ENCODE measurements at places on chromosomes 4 and X. TPM values are rescaled to one million over a fixed set of nuclear protein-coding genes. Genes with fewer than 3 reads are reported as not detected.

Gene MAGEA2B
- 21.8 TPM for total RNA-seq

GRCh38 chr4:146458594-146458993 lies 63.1 kb downstream of the SLC10A7 start:
- no peaks in the 10 kb centered on the region for H3K4me1 ChIP-seq
- H3K27me3 ChIP-seq: no peaks in the 10 kb centered on the region
- H3K4me3 ChIP-seq: no peak overlapping the region
- DNase-seq: no peak

Gene FGFRL1
- 91.1 TPM for total RNA-seq

DNA sequence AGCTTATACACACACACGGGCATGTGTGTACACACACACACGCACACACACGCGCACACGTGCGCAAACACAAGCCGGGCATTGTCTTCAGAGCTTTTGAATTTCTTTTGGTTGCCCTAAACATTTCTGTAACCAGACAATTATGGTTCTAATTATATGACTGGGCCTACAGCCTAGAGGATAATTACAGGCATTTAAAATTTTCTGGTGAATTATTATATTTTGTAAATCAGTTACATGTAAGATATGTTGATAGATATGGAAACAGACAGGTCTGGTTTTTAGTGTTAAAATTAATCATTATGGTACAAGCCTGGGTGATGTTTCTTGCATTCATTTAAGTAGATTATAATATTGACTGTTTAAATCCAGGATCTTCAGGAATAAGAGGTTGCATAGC lies 1120.5 kb downstream of the ADGRL3 start:
- H3K27ac ChIP-seq: no peak overlapping the region
- H3K4me1 ChIP-seq: no peaks in the 10 kb centered on the region
- no peaks in the 10 kb centered on the region for H3K27me3 ChIP-seq
- H3K4me3 ChIP-seq: no peak overlapping the region
- no peaks in the 10 kb centered on the region for H3K36me3 ChIP-seq

DNA sequence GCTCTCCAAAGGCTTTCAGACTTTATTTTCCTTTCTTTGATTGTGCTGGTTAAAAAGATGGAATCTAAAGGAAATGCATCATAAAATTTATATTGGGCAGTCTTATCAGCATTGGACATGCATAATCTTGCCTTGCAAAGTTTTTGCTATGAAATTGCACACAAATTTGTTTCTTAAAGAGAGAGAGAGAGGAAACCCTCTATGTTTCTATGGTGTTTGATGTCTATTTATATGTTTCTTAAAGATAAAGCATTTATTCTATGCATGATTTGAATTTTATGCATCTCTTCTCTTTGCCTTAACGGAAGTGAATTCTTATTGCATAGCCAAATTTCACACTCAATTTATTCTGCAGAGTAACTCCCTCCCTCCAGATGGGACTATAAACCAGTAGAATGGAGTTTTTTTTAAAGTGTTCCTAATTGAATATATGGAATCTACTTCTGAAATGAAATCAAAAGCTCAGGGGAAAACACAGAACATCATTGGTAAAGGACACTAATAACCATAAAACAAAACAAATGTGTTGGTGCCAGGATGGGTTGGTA lies 83.5 kb upstream of the PPARGC1A start:
- H3K27me3 ChIP-seq: no peaks in the 10 kb centered on the region
- no peak overlapping the region for H3K4me3 ChIP-seq
- H3K36me3 ChIP-seq: no peaks in the 10 kb centered on the region
- DNase-seq: no peak

Gene OTC
- total RNA-seq: not detected

DNA sequence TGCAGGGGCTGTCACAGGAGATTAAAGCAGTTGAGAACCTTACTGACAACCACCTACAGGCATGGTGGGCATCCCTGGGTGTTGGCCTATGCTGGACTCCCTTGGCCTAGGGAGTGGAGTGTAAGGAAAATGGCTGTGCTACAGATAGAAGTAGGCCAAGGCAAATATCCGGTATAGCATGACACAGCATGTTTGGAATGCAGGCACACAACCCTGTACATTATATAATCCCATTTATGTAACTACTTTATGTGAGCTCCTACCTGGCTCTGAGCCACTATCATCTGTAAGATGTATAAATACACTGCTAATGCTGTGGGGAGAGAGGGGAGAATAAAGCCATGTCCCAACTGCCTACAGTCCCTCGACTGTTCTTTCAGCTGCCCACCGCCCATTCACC lies 38.7 kb upstream of the KCTD8 start:
- H3K27ac ChIP-seq: no peak overlapping the region
- no peaks in the 10 kb centered on the region for H3K27me3 ChIP-seq
- H3K4me1 ChIP-seq: no peaks in the 10 kb centered on the region
- no peak for DNase-seq

DNA sequence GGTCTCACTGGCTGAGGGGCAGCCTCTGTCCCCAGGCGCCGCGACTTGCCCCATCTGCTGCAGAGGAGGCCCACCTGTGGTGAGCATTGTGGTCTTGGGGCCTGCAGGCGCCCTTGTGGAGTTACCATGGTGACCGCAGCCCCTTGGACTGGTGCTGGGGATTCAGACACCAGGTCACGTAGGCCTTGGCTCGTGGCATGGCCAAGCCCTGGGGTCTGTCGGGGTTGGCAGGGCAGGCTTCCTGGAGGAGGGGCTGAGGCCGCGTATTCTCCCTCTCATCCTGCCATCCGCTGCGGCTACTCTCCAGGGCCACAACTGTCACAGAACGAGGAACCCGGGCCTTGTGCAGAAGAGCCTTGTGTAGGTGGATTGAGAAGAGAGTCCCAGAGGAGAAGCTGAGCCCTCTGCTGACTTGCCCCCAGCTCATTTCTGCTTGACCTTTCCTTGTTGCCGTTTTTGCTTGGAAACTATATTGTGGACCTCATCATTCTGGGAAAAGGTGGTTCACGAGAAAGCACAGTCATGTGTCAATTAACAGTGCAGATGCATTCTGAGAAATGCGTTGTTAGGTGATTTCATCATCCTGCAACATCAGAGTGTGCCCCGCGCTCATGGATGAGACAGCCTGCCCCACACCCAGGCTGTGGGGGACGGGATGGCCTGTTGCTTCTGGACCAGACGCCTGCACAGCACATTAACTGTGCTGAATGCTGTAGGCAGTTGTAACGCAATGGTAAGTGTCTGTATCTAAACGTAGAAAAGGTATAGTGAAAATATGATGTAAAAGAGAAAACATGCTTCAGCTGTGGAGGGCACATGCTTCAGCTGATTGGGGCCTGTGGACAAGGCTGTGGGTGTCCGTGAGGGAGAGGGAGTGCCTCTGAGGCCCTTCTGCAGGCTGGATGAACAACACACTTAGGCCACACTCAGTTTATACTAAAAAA lies 38.5 kb downstream of the TRMT44 start:
- DNase-seq: no peak
- H3K4me3 ChIP-seq: no peak overlapping the region

Gene TLR10
- total RNA-seq: 0.30 TPM

- DNase-seq: no peak
- no peaks in the 10 kb centered on the region for H3K4me1 ChIP-seq
- H3K27me3 ChIP-seq: no peaks in the 10 kb centered on the region
- no peak overlapping the region for H3K27ac ChIP-seq
Observed at GRCh38 chr4:183314806-183315205, 5.3 kb downstream of the CLDN22 start.

DNA sequence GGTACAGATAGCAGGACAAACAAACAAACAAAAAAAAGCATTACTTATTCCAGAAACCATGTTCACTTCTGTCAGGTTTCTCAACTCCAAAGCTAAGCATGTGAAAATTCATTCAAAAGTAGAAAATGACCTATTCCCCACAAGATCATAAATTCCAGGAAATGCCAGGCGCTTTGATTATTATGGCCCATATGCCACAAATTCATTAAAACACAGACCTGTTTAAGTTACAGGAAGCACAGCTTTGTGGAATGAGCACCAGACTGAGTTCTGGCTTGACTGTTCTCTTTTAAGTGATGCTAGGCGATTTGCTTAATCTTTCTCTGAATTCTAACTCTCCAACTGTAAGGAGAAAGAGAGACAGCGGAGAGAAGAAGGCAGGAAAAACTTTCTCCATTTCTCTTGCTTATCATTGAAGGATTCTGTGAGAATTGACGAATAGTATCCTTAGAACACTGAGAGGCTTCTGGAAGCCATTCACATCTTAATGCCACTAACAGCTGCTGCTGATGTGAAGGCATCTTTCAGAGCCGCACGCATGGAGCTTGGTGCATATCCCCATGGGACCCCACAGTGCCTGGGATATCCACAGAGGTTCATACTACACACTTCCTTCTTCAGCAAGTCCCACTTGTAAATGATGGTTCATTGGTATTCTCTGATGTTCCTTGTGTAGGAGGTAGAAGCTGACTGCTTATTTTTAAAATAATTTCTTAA lies 138.0 kb downstream of the ZNF674 start:
- H3K36me3 ChIP-seq: no peaks in the 10 kb centered on the region
- DNase-seq: no peak
- no peaks in the 10 kb centered on the region for H3K4me1 ChIP-seq
- no peaks in the 10 kb centered on the region for H3K27me3 ChIP-seq
- no peak overlapping the region for H3K27ac ChIP-seq

- H3K27ac ChIP-seq: no peak overlapping the region
- no peaks in the 10 kb centered on the region for H3K4me1 ChIP-seq
- no peaks in the 10 kb centered on the region for H3K36me3 ChIP-seq
- H3K27me3 ChIP-seq: no peaks in the 10 kb centered on the region
Observed at GRCh38 chr4:95847908-95848460, 8.1 kb downstream of the PDHA2 start.

DNA sequence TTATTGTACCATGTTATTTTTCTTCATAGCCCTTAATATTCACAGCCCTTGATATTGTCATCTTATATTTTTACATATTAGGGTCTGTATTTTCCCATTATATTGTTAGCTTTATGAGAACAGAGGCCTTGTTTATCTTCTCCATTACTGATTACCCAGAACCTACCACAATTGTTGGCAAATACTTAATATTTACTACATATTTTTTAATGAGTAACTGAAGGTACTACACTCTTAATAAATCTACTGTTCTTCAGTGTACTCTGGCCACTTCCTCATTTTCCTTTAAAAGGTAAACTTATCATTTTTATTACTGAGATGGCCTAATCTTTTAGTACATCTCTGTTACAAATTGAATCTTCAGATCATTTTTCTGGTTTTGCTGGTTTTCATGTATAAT lies 133.5 kb downstream of the COL4A5 start:
- no peaks in the 10 kb centered on the region for H3K4me1 ChIP-seq
- H3K27me3 ChIP-seq: no peaks in the 10 kb centered on the region
- no peak overlapping the region for H3K27ac ChIP-seq
- DNase-seq: no peak
- no peak overlapping the region for H3K4me3 ChIP-seq
- H3K36me3 ChIP-seq: no peaks in the 10 kb centered on the region

- no peak overlapping the region for H3K4me3 ChIP-seq
- no peaks in the 10 kb centered on the region for H3K36me3 ChIP-seq
- H3K27me3 ChIP-seq: no peaks in the 10 kb centered on the region
- DNase-seq: no peak
- H3K4me1 ChIP-seq: no peaks in the 10 kb centered on the region
- H3K27ac ChIP-seq: no peak overlapping the region
Observed at GRCh38 chr4:78742300-78742699, 33.9 kb upstream of the BMP2K start.

Gene HTN3
- not detected for total RNA-seq

DNA sequence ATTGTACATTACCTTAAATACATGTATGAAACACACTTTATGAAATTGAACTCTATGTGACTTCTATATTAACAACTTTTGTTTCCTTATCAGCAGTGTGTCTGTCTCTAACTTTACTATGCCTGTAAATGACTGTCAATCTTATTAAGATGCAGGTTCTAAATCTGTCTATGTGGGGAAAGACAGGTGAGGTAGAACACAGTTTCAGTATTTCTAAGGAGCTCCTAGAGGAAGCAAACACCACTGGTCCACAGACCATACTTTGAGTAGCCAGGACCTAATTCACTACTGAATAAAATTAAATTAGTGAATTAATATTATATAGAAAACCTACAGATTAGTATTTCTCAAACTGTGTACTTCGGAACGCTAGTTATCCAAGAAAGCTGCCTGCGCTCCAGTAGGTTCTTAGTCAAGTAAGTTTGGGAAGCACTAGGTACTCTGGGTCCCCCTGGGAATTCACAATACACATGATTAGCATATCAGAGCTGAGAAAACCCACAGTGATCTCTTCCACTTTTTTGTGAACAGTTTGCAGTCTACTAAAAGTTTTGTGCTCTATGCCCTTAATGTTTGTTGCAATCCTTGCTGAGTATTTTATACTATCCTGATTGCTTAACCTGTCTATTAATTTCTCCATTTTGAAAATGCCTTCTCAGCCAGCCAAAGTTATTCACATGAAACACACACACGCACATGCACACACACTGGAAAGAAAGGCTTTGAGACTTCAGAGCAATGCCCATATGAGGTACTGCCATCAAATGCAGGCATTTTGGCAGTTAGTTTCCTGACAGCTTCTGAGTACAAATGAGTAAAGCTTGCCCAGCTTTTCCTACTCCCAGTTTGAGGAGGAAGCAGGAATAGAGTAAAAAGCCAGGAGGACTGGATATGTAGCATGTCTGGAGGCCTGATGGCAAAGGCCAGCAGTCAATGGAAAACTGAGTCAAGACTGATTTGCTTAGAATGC lies 133.6 kb upstream of the CPEB2 start:
- H3K4me1 ChIP-seq: no peaks in the 10 kb centered on the region
- no peak overlapping the region for H3K4me3 ChIP-seq
- H3K27me3 ChIP-seq: peaks cover 5% of the 10 kb centered on the region
- no peaks in the 10 kb centered on the region for H3K36me3 ChIP-seq
- no peak for DNase-seq

DNA sequence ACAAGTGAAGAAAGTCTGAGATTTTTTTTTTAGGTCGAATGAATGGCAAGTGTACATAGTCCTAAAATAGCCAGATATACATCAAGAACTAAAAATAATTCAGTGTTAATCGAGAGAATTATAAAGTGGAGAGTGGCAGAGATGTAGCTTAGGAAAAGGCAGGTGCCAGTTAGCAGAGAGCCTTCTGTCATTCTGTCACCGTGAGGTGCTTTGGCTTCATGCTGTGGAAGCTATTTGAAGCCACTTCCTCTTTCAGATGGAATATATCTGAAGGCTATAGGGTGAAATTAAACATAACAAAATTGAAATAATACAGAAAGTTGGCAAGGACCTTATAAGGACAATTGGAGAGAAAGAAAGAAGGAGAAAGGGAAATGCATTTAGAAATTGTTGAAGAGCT lies 756.3 kb downstream of the CCSER1 start:
- no peaks in the 10 kb centered on the region for H3K36me3 ChIP-seq
- H3K27ac ChIP-seq: no peak overlapping the region
- H3K4me1 ChIP-seq: no peaks in the 10 kb centered on the region
- H3K27me3 ChIP-seq: no peaks in the 10 kb centered on the region
- no peak for DNase-seq

DNA sequence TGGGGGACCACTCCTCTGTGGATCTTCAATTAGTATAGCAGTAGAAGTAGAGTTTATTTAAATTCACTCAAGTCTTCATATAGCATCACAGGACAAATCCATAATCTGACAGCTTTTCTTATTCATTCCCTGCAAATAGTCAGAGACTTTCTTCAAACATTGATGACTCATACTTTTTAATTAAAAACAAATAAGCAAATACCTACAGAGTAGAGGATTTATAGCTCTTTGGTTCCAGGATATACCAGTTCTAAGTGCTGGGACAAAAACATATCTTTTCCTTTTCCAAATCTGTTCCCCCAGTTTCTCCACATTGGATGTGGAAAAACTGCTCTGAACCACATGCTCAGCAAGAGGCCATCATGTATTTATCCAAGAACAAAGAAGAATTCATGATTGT lies 24.1 kb downstream of the EMCN start:
- H3K36me3 ChIP-seq: no peaks in the 10 kb centered on the region
- H3K27ac ChIP-seq: no peak overlapping the region
- DNase-seq: no peak
- H3K27me3 ChIP-seq: no peaks in the 10 kb centered on the region
- no peak overlapping the region for H3K4me3 ChIP-seq

Gene ADGRL3
- total RNA-seq: not detected

Measured in HCT116 (cell line).